ENCODE measurements at places on chromosomes 6 and 20. TPM values are rescaled to one million over a fixed set of nuclear protein-coding genes. Genes with fewer than 3 reads are reported as not detected.

DNA sequence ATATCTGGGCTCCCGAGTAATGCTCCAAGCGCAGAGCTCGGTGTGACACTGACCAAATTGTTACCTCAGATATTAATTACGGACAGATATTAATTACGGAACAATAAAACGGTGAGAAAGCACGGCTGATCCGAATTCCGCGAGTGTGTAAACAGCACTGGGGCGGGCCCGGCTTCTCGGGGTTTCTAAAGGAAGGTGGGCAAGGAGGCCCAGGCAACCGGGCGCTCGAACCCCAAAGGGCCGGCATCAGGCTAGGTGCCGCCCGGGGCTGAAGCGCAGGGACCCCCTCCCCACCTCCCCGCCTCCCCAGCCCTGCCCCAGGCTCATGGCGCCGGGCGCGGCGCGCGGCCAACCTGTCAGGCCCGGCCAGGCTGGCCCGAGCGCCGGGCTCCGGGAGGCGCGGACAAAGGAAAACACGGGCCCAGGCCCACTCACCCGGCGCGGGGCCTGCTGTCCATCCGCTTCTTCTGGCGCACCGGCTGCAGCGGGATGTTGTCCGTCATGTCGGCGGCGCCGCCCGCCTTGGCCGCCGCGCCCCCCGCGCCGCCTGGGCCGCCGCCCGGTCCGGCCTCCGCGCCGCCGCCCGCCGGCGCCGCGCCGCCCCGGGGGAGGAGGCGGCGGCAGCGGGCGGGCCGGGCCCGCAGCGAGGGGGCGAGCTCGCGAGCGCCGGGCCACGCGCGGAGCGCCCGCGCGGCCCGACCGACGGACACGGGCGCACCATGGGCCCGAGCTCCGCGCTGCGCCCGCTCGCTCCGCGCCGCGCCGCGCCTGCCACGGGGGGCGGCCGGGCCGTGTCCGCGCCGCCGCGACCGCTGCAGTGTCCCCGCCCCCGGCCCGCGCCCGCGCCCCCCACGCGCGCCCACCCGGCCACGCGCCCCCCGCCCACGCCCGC is at the start of gene ATP9A:
TSS of gene ATP9A (minus strand) at position 524 of the 892 bp plus-strand sequence. CDS start at position 503, 21 bp downstream.
- DNase-seq, result no peak

- no peak for DNase-seq
These were observed 11.3 kb upstream of the PKHD1 start for GRCh38 chr6:52098721-52099120.

GRCh38 chr6:12482386-12483375 is 192.5 kb downstream of the EDN1 start:
- no peak for DNase-seq

Gene PI16
- 1.1 TPM for polyA plus RNA-seq

DNA sequence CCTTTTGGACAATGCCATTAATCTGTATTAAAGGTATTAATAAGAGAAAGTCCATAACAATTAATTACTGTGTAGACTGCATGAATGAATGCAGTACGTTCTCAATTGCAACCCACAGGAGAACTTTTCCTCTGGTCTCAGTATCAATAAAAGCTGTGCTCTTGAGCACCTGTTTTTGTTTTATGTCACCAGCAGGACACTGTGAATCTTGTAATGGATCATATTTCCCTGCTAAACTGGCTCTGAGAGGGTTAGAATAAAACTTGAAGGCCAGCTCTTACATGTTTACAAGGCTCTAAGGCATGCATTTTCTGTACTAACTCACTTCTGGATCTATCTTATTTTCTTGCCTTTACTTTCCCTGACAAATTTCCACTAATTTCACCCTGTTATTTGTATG is 214.3 kb upstream of the PLN start:
- DNase-seq, result no peak

Gene HAO1
- not detected for polyA plus RNA-seq

DNA sequence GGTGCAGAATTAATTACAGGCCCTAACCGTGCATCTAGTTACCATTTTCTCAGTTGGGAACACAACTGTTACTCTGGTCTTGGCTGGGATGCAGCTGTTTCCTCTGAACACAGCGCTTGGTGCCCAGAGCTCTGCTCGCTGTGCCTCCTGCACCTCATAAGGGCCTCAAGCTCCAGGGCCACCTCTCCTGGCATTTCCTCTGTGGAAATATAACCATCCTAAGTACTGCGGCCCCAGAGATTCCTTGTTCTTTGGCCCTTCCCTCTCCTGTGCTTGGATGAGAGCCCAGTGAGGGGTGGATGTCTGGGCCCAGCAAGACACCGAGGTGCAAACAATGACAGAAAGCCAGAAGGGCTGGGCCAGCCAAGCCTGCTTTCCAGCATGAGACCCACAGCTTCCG is 169.9 kb upstream of the CST7 start:
- no peak for DNase-seq

DNA sequence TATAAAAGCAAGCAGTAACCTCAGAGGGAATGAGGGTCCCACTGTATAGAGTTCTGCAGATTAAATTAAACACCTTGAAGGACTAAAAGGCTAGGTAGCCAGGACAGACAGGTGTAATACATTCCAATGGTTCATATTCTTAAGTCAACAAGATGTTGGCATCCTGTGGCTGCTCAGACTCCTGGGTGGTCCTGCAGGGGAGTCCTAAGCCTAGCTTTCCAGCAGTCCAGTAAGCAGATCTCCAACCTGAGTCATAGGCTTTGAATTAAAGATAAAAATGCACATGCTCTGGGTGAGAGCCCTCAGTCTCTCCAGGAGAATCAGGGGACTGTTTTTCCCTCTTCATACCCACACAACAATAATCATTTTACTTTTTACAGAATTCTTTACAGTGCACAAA is 307.3 kb upstream of the SUPT3H start:
- no peak for DNase-seq

DNA sequence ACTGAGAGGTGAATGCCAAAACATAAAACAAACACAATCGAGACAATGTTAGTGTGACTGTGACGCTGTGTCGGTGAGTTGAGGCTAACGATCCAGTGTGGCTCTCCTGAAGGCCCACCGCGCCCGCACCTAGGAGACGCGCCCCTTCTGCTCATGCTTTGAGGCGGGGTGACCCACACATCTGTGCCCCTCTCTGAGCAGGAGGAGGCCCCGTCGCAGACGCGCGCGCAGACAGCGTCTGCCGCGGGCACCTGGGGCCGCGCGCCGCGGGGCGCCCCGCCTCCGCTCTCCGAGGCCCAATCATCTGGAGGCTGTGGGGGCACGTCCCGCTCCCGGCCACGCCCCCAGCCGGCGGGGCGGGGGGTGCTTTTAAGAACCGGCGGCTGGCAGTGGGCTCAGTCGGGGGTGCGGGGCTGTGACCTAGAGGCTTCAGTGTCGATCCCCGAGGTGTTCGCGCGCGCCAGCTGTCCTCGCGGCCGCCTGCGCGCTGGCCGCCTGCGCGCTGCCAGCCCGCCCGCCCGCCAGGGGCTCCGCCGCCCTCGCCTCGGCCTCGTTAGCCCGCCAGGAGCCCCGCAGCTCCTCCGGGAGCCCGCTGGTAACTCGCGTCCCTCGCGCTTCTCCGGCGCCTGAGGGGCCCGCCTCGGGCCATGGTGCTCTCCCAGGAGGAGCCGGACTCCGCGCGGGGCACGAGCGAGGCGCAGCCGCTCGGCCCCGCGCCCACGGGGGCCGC is at the start of gene SLC16A10:
TSS of gene SLC16A10 (plus strand) at position 398 of the 730 bp plus-strand sequence. CDS start at position 648, 250 bp downstream.
- DNase-seq, result peak; percentile 79

- no peak for DNase-seq
These were observed 207.3 kb downstream of the GMDS start for GRCh38 chr6:2038092-2038491.

DNA sequence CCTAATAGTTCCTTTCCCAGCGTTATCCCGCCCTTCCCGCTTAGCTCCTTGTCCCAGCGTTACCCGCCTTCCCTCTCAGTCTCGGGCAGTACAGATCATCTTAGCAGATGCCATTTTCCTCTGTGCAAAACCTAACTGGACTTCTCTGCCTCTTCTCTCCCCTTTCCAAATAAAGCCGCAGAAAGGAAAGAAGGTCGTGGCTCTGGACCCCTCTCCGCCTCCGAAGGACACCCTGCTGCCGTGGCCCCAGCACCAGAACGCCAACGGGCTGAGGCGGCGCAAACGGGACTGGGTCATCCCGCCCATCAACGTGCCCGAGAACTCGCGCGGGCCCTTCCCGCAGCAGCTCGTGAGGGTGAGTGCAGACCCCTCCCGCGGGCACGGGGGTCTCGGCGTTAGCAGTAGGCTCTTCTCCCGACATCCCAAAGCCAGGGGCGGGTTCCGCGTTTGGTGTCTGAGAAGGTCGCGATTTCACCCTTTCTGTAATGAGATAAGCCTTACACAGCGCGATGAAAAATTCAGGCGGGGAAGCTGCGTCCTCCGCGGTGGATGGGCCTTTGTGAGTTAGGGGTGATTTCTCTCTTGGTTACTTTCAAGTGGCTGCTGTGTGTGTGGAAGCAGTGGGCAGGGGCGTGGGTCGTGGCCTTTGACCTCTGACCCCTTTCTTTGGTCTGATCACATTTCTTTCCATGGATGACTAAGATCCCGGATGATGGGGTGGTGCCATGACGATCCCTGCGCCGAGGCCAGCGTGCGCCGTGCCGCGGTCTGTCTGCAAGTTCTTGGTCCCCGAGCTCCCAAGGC is 292.7 kb downstream of the TAF4 start:
- no peak for DNase-seq

DNA sequence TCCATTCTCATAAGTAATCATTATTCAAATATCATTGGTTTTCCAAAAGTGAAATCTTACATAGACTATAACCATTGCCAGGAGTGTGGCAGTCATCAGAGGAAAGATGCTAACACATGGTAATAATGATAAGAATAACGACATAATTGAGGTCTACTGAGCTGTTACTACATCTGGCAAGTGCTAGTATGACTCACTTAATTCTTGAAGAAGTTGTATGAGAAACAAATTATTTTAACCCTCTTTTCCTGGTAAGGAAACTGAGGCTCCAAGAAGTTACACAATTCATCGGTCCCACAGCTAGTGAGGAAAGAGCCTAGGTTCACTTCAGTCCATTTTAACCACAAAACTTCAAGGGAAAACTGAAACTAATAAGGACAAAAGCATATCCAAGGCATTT is 335.6 kb upstream of the BTBD3 start:
- DNase-seq, result no peak

GRCh38 chr6:104301951-104302350 is 557.8 kb downstream of the HACE1 start:
- no peak for DNase-seq

DNA sequence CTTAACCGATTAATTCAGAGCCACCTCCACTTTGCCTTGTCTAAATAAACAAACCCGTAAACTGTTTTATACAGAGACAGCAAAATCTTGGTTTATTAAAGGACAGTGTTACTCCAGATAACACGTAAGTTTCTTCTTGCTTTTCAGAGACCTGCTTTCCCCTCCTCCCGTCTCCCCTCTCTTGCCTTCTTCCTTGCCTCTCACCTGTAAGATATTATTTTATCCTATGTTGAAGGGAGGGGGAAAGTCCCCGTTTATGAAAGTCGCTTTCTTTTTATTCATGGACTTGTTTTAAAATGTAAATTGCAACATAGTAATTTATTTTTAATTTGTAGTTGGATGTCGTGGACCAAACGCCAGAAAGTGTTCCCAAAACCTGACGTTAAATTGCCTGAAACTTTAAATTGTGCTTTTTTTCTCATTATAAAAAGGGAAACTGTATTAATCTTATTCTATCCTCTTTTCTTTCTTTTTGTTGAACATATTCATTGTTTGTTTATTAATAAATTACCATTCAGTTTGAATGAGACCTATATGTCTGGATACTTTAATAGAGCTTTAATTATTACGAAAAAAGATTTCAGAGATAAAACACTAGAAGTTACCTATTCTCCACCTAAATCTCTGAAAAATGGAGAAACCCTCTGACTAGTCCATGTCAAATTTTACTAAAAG is 2.7 kb downstream of the FOXC1 start:
- DNase-seq, result no peak

DNA sequence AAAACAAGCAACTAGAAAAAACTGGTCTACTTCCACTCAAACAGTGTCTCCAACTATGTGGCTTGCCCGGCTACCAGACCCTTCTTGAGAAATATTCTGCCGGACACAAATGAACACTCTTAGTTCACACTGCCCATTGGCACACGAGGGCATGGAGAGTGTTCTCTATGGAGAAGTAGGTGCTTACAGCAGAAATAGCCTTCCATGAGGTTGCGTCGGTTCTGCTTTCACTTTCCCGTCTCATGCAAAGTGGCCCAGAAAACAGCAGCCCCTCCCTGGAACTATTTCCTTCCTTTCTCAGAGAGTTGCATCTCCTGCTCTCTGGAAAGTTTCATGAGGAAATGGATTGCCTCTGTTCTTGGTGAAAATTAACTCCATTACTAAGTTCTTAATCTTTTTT is 9.5 kb upstream of the HLA-DOA start:
- DNase-seq, result no peak

Gene LGSN
- polyA plus RNA-seq, result 0.52 TPM

Gene HMGA1
- 154 TPM for polyA plus RNA-seq

GRCh38 chr6:8529250-8529649 is 93.9 kb upstream of the SLC35B3 start:
- no peak for DNase-seq

DNA sequence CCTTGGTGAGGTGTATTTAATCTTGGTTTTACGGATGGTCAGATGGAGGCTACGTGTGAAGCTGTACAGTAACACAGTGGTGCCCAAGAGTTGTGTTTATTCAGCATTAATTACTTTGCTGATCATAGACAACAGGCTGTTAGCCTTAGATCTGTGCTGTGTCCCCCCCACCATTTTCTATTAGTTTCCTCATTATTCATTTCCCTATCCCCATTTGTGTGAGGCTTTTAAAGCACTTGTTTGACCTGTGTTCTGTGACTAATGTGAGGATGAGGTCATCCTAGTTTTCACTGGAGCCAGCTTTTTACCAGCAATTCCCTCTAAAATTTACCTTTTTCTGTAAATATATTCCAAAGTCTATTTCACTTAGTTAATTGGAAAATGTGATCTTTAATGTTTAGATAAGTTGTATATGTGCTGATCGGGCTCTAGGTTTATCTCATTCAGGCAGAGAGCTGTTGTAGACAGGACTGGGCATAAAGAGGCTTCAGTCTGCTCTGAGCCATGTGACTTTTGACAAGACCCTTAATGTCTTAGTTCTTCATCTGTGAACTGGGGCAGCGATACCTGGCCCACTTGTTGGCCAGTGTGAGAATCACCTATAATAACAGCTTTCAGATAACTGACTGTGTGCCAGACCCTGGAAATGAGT is 8.4 kb downstream of the MAPRE1 start:
- DNase-seq, result no peak

GRCh38 chr20:40592941-40593340 is 96.1 kb downstream of the MAFB start:
- no peak for DNase-seq

DNA sequence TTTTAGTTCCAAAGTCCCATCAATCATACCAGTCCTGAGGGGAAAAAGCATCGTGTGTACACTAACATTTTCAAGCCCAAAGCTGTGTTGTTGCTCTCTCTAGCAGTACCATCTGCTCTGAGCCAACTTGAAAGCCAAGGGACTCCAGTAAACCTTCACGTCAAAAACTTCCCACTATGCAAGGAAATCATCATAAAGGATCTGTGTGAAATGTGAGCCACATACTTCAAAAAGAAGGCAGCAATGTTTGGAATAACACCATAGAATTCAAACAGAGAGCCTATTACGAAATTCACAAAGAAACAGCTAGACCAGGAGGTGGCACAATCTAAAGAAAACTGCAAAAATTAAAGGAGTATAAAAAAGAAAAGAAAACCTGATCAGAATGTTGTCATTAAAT is 399.8 kb upstream of the EPHA7 start:
- DNase-seq, result no peak

Data from renal cortex interstitium (tissue), 15 donors.